Activated CD4-positive, alpha-beta T cell treated with anti-CD3 and anti-CD28 coated beads for 24 hours (primary cell): ENCODE measurements at places on chromosomes 2 and 18.

DNA sequence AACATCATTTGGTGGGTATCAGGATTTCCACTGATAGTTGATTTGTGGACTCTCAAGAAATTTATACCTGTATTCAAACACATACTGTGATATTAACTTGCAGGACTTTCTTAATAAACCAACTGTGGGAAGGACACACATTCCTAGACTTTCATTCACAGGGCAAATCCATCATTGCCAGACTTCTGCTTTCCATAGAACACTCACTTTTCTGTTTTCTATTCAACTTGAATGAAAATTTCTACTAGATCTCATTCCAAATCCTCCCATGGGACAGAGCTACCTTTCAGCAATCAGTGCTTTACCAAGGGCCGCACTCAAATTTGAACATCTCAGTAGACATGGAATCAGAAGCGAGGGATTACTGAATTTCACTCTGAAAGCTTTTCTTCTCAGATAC, 612.5 kb downstream of the IRS1 start:
- no peak for DNase-seq

- no peak for DNase-seq
Observed at GRCh38 chr2:37794717-37795116, 123.3 kb upstream of the CDC42EP3 start.

GRCh38 chr2:61882850-61883249, 5.6 kb downstream of the CCT4 start:
- DNase-seq = no peak

- no peak for DNase-seq
Observed at GRCh38 chr2:215839816-215840215, 173.5 kb downstream of the MREG start.

GRCh38 chr18:30487962-30488361, 554.6 kb downstream of the DSC3 start:
- no peak for DNase-seq

GRCh38 chr2:66782780-66783361, 347.9 kb downstream of the MEIS1 start:
- no peak for DNase-seq

GRCh38 chr18:11946756-11947155, 34.6 kb upstream of the IMPA2 start:
- DNase-seq = no peak

DNA sequence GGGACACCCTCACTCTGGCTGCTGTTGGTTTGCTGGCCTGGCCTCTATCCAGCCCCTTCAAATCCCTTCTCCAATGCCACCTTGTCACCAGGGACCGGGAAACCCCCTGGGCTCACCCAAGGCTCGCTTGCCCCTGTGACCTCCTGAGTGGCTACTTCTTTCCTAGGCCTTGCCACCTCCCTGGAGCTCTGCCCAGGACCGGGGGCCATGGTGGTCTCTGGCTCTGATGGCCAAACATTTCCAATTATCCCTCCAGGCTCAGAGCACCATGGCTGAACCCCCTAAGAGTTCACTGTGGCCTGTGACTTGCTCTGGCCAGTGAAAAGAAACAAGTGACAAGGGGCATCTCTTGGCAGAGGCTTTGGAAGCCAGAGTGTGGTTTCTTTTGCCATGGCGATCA, 237.6 kb downstream of the TFCP2L1 start:
- no peak for DNase-seq

GRCh38 chr2:196105951-196106350, 37.3 kb upstream of the DNAH7 start:
- no peak for DNase-seq

DNA sequence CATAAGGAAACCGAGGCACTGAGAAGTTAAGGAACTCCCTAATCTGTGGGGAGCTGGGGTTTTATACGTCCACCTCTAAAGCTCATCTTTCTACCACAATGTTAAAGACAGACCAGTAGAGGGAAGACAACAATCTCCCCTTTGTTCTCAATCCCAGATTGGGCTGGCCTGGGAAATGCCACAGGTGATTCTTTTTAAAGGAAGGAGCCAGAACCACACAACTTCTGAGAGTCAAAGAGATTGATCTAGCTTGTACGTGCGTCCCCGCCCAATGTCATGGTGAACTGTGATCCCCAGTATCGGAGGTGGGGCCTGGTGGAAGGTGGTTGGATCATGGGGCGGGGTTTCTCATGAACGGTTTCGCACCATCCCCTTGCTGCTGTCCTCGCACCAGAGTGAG, 81.8 kb upstream of the LCLAT1 start:
- DNase-seq = no peak

DNA sequence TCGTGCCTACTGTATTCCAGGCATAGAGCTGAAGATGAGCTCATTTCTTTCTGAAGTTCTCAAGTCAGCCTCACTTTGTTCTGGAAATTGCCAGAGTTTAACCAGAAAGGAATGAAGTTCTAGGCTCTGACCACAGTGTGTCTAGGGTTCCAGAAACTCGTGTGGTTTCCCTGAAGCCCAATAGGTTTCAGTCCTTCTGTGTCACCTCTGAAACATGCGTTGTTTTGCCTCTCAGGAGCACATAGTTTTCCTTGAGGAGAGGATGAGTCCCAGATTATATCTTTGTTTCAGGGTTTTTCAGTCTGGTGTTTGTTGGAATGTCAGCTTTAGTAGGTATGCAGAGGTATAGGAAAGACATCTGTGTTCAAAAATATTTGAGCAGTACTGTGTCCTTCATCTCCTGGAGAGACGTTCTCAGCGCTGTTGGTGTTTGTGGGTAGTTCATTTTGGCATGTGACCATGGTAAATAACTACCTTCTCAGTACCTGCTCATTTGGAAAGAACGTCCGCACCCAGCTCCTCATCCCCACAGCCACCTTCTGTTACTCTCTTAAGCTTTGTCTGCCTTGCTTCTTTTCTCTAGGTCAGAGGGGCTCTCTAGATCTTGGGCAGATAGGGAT, 56.6 kb downstream of the RALBP1 start:
- no peak for DNase-seq

DNA sequence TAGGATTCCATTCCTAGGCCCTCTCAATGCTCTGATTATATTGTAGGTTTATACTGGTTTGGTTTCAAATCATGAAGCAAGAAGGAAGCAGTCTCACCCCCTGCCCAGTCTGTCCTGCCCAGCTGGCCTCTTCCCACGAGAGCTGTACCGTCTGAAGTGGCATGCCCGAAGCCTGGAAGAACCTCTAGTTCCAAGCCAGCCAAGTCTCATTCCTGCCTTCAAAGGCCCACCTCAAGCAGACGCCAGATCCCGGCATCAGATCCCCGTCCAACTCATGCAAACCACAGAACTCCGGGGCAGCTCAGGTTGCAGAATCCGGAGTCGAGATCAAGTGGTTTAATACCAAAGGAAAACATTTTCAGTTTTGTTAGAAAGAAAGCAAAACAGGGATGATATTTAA, 234.4 kb downstream of the LPIN1 start:
- no peak for DNase-seq

DNA sequence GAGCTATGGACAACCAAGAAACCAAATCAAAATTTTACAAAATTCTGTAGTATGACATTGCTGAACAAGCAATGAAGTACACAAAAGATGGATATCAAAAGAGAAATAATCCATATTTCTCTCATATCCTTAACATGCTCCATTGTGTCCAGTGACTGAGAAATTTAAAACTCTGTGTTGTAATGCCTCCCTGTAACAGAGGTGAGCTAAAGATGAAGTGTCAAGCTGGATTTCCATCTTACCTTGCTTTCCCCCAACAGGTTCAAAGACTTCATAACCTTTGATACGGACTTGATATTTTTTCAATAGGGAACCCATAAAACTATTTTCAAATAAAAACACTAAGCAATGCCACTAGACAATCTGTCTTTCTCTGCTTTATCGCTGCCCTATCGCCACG, 95.7 kb upstream of the SERTAD2 start:
- no peak for DNase-seq

GRCh38 chr2:100799686-100800085, 20.3 kb upstream of the NPAS2 start:
- DNase-seq = no peak

DNA sequence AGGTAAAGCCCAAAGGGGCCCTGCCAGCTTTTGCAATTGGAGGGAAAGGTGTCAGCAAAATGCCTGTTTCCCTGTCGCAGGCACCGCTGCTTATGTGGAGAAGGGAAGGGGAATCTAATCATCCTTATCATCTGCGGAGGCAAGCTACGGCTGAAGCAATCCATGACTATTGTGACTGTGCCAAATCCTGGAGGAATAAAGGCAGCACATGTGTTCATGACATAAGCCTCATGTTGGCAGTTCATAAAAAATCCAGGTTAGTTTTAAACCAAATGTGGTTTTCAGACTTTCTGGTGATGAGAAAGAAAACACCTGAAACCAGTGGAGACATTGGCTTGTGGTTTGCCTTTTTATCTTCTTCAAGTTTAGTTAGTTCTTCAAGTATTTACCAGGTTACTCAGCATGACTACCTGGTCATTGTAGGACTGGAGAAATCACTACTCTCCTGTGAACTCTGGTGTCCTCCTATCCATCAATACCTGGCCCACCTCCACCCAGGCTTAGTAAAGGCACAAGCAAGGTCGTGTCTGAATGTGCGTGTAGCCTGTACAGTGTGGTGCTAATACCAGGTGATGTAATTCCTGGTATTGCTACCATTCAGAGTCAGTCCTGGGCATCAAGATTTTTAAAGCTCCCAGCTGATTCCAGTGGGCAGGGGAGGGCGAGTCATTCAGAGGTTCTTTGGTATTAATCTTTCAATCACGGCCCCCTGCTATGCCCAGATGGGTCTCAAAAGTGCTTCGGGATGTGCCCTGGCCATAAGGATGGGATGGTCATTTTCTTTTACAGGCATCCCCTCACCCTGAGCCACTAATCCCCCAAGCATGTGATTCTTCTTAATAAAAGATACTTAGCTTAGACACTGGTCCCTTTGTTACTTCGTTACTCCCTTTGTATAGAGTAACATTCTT, 96.8 kb downstream of the TGFA start:
- DNase-seq = no peak

DNA sequence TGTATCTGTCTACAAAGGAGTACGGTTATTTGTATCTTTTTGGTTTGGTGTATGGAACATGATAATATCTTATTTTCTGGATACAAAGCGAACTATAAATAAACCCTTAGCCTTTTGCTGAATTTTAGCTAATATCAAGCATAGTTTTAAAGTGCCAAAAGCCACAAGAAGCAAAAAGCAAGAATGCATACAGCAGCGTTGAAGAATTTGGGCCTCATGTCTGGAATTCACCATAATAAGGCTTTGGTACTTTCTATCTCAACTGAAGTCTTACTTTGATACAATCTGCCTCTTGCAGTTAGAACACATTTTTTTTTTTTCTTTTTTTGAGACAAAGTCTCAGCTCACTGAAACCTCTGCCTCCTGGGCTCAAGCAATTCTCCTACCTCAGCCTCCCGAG, 151.5 kb downstream of the ERBB4 start:
- no peak for DNase-seq

- no peak for DNase-seq
Observed at GRCh38 chr2:178479275-178479616, 846 bp upstream of the FKBP7 start.

DNA sequence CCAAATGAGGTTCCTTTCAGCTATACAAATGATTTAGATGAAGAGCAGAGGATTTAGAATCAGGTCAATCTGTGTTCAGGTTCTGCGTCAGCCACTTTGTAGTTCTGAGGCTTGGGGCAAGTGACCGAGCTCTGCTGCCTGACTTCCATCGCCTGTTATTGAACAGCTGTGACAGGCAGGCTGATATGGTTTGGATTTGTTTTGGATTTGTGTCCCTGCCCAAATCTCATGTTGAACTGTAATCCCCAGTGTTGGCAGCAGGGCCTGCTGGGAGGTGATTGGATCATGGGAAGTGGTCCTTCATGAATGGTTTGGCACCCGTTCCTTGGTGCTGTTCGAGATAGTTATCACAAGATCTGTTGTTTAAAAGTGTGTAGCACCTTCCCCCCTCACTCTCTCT, 18.6 kb downstream of the TYMS start:
- DNase-seq = no peak

GRCh38 chr2:46163804-46164528, 133.2 kb upstream of the EPAS1 start:
- DNase-seq = no peak

DNA sequence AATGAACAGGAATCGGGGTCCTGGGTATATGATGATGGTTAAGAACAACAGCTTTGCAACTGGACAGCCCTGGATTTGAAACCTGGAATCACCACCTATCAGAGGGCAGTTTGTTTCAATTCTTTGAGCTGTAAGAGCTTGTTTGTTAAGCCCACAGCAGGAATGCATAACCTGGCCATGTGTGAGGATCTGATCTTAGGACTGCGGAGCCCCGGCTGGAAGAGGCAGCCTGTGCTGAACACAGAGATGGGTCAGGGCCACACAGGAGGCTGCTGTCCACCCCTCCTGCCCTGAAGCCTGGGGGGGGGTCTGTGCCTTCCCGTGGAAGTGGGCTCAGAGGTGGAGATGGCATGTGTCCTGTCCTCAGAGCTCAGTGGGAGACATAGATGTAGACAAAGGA, 24.3 kb downstream of the TPO start:
- no peak for DNase-seq

GRCh38 chr2:141508806-141509595, 621.8 kb downstream of the LRP1B start:
- DNase-seq = no peak

- no peak for DNase-seq
Observed at GRCh38 chr2:160651416-160652200, 158.0 kb upstream of the RBMS1 start.

DNA sequence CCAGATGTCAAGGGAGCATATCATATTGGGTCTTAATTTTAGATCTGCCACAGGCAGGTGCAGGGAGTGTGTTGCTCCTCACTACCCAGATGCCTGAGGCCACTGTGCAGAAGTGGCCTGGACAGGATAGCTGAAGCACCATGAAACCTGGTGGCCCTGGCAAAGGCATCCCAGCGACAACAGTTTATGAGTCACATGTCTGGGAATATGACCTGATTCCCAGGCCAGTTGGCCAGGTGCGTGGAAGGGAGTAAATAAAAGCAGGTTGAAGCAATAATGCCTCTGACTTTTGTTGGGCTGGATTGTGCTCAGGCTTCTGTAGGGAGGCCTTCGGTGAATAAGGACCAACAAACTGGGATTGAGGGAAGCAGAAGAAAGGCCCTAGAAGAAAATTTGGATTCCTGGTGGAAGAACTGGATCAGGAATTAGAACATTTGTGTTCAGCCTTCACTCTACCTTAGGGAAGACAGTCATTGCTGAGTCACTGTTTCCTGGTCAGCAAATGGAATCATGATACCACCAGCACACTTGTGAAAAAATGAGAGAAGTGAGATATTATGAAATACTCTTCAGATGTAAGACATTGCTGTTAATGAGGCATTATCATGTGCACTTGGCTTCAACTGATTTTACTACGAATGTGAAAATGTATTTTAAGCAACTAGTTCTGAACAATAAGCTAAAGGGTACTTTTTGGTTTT, 78.4 kb upstream of the ZNF516 start:
- no peak for DNase-seq

DNA sequence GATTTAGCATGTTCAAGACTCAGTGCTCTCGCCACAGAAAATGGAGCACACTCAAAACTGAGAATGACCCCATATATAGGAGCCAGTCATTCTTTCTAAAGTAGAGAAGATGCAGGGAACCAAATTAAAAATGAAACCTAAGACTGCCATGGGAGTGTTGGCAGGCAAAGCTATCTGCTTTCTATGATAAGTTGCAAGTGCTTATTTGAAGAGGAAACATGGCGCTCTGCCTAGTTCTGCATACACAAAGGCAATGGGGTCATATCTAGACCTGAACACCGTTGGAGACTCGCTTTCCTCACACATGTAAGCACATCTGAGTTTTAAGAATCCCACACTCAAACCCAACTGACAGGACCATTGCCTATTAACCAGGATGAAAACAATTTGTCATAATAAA, 292.5 kb downstream of the ALK start:
- no peak for DNase-seq

GRCh38 chr2:28469304-28469703, 26.6 kb upstream of the PLB1 start:
- DNase-seq = no peak
